GM10248 (cell line): ENCODE measurements at places on chromosomes 4 and X.
A peak's percentile ranks its signal among the peaks of the same experiment; 100 is the strongest.

DNA sequence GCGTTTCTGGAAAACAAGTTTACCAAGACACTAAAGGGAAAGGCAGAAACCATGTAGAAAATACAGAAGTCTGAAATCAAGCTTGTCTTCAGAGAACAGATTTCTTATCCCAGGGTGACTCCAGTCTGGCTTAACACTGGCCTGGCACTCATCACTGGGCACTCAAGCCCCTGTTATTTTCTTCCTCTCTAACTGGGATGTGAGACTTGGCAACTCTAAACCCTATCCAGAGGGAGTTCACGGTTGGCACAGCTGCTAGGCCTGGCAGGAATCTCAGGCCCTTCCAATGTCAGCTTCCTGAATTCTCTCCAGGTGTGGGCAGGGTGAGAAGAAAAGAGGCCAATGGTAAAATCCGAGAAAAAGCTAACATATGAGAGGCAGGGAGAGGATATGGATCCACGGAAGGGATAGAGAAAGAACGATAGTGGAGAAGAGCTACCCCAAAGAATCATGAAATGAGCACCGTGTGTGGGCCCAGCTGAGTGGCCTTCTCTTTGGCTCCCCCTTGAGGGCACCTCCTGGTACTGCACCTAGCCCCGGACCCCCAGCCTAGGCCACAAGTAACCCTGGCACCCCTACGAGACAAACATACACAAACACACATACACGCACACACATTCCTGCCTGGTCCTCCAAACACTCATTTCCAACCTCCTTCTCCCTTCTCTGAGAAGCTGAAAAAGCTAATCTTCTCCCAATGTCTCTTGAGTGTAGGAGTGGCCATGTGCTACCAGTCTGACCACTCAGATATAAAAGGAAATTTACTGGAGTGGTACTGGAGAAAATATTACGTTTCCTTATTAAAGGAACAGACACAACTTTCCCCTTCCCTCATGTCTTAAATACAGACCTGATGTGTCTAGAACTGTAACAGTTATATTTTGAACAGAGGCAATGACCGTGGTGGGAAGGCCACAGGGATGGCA is 16.6 kb upstream of the PTCHD1 start:
- DNase-seq, result peak; percentile 57

DNA sequence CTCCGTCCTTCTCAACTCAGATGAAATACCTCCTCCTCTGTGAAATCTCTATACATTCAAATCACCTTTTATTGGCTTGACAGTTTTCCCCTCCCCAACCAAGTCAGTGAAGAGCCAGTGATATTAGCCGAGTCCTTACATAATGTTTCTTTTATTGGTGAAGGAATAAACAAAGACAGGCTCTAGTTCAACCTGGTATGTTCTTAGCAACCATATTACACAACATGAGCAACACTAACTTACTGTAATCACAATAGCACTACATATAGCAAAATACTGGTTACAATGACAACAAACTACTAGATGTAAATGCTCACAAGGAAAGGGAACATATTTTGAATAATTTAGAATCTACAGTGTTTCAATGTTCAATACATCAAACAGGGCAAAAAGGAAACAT is 19.9 kb downstream of the DHX15 start:
- DNase-seq, result no peak

GRCh38 chr4:42750856-42751255 is 94.0 kb upstream of the ATP8A1 start:
- no peak for DNase-seq

DNA sequence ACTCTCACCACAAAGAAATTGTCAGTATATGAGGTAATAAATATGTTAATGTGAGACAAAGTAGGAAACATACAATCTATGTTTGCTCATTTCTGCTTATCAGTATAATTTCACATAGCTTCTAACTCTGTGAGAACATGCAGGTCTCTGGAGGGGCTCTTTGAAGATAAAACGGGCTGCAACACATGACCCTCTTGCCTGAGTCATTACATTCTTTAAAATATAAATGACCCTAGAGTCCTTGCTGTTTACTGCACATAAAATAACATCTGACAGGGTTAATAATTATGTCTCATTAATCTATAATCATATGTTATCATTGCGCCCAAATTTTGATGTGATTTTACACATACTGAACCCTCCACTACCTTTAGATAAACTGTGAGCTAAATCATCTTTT is 681.5 kb downstream of the ARAP2 start:
- DNase-seq, result no peak
